Activated CD4-positive, alpha-beta memory T cell treated with anti-CD3 and anti-CD28 coated beads, Interleukin-2, amount 10 ng/mL, durations not matched to agents 7 days and 5 days (primary cell): ENCODE measurements at places on chromosomes 4 and X. TPM values are rescaled to one million over a fixed set of nuclear protein-coding genes. Genes with fewer than 3 reads are reported as not detected.

DNA sequence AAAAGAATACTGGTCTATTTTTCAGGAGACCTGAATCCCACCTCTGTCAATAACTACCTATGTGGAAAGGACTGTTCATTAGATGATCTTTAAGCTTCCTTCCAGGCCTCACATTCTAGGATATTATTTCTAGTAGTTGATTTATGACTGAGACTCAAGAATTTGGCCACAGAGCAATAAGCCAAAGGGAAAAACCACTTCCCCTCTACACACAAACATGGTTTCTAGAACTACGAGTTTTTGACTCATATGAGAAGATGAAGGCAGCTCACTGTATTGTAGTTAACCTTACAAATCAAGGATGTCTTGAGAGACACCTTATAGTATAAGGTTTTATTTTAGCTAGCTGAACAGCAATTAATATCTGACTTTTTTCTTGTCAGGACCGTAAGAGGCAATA is 36.9 kb upstream of the GDPD2 start:
- no peak for DNase-seq

DNA sequence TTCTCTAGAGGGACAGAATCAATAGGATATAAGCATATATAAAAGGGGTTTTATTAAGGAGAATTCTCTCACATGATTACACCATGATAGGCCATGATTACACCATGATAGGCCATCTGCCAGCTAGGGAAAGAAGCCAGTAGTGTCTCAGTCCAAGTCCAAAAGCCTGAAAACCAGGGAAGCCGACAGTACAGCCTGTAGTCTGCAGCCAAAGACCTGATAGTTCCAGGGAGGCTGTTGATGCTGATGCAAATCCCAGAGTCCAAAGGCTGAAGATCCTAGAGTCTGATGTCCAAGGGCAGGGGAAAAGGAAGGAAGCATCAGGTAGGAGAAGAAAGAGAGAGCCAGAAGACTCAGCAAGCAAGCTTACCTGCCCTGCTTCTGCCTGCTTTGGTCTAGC is 411.3 kb upstream of the EMCN start:
- no peak for DNase-seq

- no peak for DNase-seq
Observed at GRCh38 chr4:32031026-32031425, 1310.9 kb downstream of the PCDH7 start.

DNA sequence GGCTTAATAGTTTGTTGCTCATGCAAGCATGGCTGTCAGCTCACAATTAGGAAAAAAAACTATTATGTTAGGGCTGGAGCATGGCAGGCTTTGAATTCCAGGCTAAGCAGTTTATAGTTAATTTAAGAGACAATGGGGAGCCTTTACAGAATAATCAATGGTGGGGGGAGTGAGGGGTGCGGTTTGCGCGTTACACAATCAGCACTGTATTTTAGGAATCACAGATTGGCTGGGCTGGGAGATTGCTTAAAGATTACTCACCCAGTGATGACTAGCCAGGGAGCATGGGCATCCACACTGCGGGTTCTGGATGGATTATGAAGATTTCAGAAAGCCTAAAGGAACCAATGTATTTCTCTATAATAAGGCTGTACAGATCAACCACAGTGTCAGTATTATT is 186.6 kb downstream of the SOX3 start:
- no peak for DNase-seq

The CSAG3 gene
- 0.63 TPM for total RNA-seq
